Kidney glomerular epithelial cell (primary cell): ENCODE measurements at places on chromosomes 1 and 21.

- no peak for DNase-seq
Measured at GRCh38 chr1:117824616-117825015, 104.8 kb downstream of the GDAP2 start.

DNA sequence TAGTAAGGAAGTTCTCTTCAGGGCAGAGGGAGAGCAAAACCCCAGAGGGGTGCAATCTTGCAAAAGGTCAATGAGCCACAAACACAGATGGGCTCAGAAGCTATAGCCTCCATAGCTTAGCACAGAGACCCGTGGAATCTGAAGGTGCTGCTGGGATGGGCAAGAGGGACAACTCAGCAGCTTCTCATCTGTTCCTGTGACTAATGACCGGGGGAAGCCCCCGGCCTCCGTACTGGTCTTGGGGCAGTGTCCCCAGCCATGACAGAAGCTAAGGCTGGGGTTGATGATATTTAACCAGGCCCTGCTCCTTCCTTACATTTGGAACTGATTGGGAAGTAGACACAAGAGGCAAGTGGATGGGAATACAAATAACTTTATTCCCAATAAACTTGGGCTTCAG lies 19.1 kb downstream of the EXOC8 start:
- DNase-seq, result no peak

DNA sequence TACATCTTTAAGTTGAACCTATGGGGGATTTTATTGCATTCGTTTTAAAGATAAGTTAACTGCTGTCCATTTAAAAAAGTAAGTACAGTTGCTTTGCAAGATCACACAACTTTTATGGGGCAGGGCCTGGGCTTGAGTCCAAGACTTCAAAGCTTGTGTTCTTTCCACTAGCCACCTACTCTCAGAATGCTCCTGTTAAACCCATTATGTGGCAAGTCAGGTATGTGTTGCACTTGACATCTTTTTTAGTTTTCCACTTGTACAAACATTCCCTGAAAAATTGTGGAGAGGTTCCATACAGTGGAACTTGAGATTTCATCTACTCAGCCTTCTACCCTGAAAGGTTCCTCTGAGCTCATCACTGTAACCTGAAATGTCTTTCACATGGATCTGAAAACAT lies 235.5 kb upstream of the SGIP1 start:
- no peak for DNase-seq

- DNase-seq, result no peak
Measured at GRCh38 chr1:243575070-243575469, 275.0 kb downstream of the AKT3 start.

DNA sequence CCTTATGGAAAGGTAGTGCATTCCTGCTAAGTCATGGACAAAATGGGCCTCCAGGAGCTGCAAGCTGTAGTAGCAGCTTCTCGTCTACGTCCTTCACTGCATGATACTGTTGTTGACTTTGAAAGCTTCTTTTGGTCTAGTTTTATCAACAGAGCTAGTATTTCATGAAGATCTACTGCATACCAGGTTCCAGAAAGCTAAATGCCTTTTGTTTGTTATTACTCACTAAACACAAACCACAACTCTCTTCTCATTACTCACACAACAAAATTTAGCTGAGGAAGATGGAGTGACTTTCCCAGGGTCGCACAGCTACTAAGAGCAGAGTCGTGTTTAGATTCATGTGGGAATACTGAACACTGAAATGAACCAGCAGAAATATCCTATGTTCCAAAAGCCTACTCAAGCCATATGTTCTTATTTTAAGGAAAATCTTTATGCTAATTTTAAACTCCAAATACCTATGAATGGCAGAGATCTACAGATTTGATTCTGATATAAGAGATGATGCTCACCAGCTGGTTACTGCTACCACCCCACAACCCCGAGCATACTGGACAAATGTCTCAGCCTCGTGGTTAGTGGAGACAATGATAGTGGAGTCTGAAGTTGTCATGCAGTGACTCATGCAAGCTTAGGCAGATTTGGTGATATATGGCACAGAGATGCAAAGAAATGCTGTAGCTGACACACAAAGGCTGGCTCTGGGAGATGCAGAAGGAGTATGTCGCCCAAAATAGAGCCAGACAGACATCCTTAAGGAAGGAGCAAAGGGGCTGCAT lies 20.6 kb downstream of the PGBD2 start:
- no peak for DNase-seq
